ENCODE measurements at places on chromosomes 6 and 20.

- DNase-seq, result peak; percentile 69
Measured at GRCh38 chr20:62602550-62602949, 39.8 kb upstream of the SLCO4A1 start.

- DNase-seq, result no peak
Measured at GRCh38 chr6:1579096-1579495, 30.6 kb upstream of the FOXC1 start.

DNA sequence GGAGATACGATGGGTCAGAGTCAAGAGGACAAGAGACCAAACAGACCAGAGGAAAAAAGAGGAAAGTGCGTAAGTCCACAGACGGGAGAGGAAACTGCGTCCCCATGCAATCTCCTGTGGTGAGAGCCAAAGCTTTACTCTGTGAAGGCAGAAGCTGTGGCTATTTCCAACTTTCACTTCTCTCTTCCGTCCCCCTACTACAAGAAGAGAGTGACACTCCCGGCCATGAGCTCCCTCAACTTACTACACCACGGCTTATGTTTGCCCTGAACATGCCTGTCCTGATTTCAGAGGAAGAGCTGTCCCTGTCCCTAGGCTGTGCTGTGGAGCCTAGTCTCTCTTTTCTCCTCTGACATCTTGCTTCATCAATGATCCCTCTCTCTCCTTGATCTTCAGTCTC, 11.5 kb upstream of the SSR1 start:
- DNase-seq, result no peak

DNA sequence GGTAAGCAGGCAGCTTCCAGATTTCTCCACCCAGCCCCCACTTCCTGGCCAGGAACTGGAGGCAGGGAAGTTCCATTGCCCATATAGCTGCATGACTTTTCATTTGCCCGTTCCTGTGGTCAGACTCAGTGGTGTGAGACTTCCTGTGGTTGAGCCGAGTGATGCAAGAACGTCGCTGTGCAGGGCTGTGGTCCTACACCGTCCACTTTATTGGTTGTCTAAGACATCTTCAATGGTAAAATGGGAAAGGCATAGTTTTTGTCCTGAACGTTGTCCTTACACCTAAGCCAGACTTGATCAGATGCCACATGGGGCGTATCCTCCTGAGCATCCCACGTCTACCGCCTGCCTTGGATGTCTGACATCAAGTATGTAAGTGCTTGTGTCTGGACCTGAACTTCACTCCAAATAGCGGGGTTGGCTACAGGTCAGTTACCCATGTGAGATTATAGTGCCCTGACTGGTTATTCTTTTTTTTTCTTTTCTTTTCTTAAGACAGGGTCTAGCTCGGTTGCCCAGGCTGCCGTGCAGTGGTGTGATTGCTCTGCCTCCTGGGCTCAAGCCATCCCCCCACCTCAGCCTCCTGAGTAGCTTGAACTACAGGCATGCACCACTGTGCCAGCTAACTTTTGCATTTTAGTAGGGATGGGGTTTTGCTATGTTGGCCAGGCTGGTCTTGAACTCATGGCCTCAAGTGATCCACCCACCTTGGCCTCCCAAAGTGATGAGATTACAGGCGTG, 25.9 kb upstream of the GTSF1L start:
- DNase-seq, result peak; percentile 96

DNA sequence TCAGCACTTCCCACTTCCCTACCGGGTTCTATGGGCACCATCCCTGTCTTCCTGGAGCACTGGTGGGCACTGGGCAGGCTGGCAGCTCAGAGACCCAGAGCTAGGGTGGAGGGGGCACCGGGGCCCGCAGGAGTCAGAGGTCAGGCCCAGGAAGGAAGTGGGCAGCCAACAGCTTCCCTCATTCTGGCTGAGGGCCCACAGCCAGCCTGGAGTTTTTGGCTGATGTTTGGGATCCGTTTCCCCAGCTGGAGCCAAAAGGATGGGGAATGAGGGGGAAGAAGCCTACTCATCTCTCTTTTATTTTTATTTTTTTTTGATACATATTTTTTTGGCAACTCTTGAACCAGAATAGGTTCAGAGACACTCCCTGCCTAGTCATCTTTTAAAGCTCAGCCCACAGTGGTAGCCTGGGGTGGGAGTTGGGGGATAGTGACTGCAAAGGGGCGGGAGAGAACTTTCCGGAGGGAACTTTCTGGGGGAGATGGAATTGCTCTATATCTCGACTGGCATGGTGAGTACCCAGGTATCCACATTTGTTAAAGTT, 54.2 kb upstream of the MLN start:
- peak; percentile 41 for DNase-seq

- DNase-seq, result peak; percentile 91
Measured at GRCh38 chr20:5652626-5653553, 97.3 kb upstream of the SHLD1 start.

- DNase-seq, result no peak
Measured at GRCh38 chr20:1823450-1823844, 71.8 kb upstream of the SIRPA start.

DNA sequence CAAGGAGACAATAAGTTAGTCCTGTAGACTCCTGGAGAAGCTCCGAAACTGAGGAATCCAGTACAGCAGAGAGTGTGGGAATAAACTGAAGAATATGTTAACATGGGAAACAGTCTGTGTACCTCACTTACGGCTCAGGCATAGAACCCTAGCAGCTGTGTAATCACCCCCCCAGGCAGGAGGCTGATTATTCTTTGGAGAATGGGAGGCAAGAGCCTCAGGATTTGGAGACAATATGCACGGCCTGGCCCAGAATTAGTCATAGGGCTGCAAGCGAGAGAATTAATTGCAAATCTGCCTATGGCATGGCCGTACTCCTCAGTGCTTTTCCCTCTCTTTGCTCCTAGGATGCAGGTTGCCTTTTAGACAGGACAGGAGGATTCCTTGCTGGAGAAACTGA, 27.5 kb upstream of the FYN start:
- no peak for DNase-seq

GRCh38 chr6:25706314-25707014, 48.1 kb upstream of the SLC17A4 start:
- peak; percentile 19 for DNase-seq

DNA sequence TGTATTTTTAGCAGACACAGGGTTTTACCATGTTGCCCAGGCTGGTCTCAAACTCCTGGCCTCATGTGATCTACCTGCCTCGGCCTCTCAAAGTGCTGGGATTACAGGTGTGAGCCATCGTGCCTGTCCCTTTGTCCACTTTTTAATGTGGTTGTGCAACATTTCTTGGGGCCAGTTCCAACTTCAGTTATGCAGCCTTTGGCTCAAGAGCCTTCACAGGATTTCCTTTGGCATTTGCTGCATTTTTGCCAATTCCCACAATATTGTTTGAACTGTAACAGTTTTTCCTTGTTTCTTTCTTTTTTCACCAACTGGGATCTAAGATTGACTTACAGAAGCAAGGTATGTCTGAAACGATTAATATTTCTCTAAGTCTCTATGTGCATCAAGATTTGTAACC, 63.6 kb downstream of the EDN1 start:
- no peak for DNase-seq

- peak; percentile 74 for DNase-seq
Measured at GRCh38 chr6:27582928-27583725, 110.2 kb upstream of the ZNF184 start.

DNA sequence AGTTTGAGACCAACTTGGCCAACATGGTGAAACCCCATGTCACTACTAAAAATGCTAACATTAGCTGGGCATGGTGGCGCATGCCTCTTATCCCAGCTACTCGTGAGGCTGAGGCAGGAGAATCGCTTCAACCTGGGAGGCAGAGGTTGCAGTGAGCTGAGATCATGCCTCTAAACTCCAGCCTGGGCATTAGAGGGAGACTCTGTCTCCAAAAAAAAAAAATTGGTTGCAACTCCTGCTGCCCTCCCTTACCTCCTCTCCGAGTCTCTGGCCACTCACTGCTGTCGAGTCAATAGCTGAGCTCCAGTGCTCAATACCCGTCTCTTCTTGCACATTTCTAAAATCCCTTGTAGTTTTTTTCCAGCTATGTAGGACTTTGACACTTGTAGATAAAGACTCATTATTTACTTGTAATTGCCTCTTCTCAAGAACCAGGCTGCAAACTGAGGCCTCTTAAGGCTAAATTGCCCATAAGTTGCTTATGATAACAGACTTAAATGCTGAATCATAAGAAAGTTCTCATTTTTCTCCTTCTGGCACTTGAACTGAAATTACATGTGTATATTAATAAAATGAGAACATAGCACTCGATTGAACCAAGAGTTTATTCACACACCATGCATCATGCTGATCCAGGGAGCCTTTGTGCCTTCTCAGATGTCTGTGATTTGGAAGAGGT, 13.8 kb downstream of the HECA start:
- no peak for DNase-seq

DNA sequence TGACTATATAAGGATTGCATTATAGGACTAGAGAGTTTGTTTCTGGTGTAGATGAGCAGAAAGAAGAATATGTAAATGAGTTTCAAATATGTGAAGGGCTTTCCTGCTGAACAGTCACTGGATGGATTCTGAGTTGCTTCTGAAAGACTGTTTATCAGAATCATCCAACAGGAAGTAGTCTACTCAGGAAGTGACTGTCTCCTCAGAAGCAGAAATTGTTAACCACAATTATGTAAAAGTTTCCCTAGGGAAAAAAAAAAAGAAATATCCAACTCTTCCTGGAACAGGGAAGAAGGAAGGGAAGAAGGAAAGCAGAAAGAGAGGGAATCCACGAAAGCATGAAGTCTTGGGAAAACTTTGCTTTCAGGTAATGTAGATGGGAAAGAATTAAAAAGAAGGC, 138.9 kb downstream of the TENT5A start:
- DNase-seq, result peak; percentile 92

DNA sequence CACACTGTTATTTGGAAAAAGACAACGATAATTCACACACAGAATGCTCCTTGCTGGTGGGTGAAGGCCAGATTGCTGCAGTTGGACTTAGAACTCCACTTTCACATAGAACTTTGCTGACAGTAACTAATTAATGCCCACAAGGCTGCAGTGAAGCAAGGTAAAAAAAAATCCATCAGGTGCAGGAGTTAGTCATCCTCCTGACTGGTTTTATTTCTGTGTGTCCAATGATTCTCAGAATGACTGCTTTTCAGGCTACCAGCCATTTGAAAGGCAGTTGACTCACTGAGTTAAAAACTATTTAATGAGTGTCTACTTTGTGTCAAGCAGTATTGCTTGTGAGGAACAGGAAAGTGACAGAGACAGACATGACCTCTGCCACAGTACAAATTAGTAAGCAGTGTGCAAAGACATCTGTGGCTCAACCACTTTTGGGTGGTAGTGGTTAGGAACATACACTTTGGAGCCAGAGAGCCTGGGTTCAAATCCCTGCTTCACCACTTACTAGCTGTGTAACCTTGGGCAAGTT, 41.9 kb downstream of the ELOVL5 start:
- DNase-seq, result peak; percentile 82

DNA sequence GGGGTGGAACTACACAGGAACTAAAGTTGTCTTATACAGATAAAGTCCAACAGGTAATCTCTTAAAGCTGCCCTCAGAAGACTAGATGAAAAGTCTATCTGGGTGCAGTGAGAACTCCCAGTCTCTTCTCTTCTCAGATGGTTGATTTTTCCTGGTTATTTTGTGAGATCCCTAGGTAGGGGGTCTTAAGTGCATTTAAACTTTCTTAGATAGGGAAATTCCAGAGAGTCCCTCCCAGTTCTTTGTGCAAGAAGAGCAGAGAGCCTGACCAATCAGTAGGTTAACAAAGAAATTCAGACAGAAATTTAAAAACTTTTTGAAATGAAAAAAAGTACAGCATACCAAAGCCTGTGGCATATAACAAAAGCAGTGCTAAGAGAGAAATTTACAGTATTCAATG, 2.0 kb upstream of the GABRR2 start:
- DNase-seq, result no peak

- DNase-seq, result peak; percentile 59
Measured at GRCh38 chr6:125236536-125237327, 65.0 kb downstream of the HDDC2 start.

GRCh38 chr6:112237595-112237994, 16.8 kb downstream of the LAMA4 start:
- DNase-seq, result peak; percentile 58

Data from HT1080 (cell line).